ENCODE measurements at places on chromosomes 4 and X.
A peak's percentile ranks its signal among the peaks of the same experiment; 100 is the strongest.

DNA sequence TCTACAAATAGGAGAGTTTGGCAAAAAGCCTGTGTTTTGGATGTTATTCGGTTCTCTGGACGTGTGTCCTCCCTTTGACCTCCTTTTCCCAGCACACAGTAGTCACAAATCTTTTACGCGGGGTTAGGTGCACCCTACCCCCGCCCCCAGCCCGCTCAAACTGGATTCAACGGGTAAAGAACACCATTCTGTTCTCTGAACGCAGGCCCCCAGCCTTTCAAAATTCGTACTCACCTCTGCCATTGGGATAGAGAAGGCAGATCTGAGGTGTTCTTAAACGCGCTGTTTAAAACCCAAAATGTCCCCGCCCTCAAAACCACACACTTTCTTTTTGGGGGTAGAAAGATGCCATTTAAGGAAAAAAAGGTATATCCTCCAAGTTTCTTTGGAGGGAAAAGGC lies 2.7 kb downstream of the LEF1 start:
- DNase-seq, result peak; percentile 62

DNA sequence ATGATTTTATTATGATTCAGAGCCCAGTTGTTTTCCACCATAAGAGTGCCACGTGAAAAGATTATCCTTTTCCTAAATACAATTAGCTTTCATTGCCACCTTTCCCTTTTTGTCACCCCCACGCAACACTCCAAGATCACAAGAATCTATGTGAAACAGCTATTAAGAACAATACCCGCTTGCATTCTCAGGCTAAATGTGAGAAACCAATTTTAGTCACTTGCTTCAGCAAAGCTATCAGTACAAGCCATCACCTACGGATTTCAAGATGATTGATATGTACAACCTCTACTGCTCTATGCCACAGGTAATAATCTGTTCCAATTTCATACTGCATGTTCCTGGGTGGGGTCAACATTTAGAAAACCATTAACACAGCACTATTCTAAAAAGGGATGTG lies 2.5 kb downstream of the ATP11C start:
- DNase-seq, result peak; percentile 11

DNA sequence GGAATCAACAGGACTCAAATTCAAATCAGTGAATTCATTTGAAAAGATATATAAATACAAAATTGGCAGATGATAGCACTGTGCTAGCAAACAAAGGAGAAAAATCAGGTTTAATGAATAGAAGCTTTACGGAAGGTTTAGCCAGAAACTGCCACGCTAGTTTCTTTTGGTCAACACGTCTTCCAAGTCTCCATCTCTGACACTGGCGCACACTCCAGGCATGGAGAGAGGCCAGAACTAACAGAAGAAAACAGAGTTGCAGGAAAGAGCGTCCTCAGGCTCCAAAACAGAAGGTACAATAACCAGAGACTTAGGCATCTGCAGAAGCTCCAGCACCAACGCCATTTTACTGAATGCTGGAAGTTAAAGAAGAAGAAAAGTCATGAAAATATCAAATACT lies 497.3 kb upstream of the FRG1 start:
- no peak for DNase-seq

DNA sequence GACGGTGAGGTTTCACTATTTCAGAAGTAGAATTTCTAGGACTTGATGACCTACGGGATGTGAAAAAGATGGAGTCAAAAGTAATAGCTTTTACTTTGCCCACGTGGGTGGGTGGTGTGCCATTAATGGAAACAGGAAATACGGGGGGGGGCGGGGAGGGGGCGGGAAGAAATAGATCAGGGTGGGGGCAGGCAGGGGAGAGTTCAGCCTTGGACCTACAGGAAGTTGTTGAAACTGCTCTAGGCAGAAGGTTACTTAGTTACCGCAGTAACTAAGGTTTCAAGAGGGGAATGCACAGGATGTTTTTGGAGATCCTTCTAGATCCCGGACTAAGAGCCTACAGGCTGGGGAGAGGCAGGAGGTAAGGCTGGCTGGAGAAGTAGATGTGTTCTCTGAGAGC lies 3.6 kb upstream of the FHL1 start:
- DNase-seq, result no peak

- DNase-seq, result no peak
These were observed 300.1 kb downstream of the SPRY1 start for GRCh38 chr4:123696687-123697086.

DNA sequence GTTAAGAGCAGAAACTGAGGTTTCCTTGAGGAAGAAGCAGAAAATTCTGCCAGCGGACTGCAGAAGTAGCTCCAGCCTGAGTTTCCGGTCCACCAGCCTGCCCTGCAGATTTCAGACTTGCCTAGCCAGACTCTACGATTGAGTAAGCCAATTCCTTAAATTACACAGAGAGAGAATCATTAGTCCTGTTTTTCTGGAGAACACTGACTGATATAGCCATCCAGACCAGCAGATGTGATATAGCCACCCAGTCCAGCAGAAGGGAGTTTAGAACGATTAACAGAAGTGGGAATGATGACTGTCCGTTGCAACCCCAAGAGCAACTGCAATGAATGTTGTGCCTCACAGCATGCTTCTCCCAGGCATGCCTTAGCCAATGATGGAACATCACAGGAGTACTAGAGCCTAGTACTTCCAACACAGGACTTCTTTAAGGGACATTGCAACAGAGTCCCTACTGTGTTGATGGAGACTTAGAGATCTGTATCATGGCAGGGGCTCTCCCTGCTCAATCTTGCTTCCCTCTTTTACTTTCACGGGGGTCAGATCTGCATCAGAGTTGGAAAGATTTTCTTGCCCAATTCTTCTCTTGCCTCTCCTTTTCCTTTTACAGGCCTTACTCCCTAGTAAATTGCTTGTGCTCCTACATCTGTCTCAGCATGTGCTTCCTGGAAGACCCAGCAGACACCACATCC lies 264.6 kb upstream of the CLNK start:
- no peak for DNase-seq

DNA sequence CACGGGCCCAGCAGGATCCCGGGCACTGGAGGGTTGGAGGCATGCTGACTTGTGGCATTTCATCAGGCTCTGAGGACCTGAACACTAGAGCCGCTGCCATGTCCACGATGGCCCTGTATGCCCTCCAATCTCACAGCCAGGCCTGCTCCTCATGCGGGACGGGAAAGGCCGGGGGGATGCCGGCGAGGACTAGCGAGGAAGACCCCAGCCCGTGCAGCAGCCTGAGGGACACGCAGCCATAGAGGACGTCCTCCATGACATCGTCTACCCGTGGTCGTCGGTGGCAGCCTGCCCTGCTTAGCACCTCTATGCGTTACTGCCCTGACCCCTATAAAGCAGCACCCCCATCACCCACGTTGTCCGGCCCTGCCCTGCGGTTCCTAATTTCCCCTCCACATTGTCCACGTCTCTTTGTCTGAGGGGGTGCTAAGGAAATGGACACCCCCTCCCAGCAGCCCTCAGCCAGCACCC lies 32.6 kb downstream of the HMX1 start:
- DNase-seq, result no peak

- no peak for DNase-seq
These were observed 194.2 kb downstream of the NWD2 start for GRCh38 chr4:37438564-37439279.
